Hematopoietic multipotent progenitor cell (in vitro differentiated cells): ENCODE measurements at places on chromosomes 5 and 9.
A peak's percentile ranks its signal among the peaks of the same experiment; 100 is the strongest.

- peak; percentile 84 for DNase-seq
These were observed at the start of gene RAB3C for GRCh38 chr5:58582803-58583491. TSS of gene RAB3C (plus strand) at chr5:58583075. CDS start at chr5:58583209, 134 bp downstream.

DNA sequence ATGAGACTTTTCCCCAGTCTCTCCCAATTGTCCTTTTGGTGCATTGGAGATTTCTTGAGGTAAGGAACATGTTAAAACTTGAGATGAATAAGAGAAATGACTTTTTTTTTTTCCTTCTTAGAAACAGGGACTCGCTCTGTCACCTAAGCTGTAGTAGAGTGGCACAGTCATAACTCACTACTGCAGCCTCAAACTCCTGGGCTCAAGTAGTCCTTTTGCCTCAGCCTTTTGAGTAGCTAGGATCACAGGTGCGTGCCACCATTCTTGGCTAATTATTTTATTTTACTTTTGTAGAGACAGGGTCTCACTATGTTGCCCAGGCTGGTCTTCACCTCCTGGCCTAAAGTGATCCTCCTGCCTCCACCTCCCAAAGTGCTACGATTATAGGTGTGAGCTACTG lies 25.9 kb downstream of the CDC42SE2 start:
- DNase-seq, result no peak

DNA sequence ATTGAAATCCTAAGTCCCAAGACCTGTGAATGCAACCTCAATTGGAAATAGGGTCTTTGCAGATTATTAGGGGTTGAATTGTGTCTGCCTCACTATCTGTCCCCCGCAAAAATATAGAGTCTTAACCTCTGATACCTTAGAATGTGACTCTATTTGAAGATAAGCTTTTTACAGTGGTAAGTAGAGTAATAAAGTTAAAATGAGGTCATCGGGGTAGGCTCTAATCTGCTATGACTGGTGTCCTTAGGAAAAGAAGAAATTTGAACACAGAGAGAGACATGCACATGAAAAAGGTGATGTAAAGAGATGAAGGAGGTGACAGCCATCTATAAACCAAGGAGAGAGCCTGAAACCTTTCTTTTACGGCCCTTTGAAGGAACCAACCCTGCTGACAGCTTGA lies 287.1 kb upstream of the ADRA1B start:
- DNase-seq, result no peak

DNA sequence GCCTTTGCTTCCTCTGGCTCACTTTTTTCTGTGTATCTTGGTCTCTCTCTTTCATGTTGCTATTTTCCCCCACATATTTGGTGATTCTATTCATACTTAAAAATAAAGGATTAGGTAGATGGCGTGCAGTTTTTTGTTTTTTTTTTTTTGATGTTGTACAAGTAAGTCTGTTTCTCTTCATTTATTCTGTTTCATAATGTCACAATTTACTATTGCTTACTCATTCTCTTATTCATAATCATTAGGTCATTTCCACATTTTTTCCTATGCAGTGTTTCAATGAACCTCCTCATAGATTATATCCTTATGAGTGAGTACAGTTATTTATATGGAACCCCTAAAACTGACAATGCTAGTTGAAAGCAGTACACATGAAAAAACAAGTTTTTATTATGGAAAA lies 136.3 kb downstream of the APBA1 start:
- DNase-seq, result no peak

GRCh38 chr5:38673671-38674071 lies 117.2 kb upstream of the LIFR start:
- no peak for DNase-seq
